SK-N-DZ (cell line): ENCODE measurements at places on chromosomes 6 and 20.

GRCh38 chr6:126227833-126228702 is 111.8 kb upstream of the CENPW start:
- peak; percentile 94 for DNase-seq

DNA sequence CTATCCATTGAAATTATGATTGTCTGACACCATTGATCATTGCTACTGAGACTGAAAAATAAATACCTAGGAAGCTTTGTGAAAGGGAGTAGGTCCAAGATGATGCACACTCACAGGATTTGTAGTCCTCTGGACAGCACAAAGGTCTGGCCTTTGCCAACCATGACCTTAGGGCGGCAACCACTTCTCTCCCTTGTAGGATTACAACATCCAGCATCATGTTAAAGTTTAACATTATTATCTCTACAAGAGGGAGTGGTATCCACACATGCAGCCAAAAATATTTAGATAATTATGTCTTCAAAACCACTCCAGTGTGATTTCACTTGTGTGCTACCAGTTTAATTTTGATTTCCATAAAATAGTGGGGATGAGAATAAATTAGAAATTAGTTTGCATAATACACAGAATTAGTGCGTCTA is 51.1 kb upstream of the NHSL1 start:
- DNase-seq = no peak

DNA sequence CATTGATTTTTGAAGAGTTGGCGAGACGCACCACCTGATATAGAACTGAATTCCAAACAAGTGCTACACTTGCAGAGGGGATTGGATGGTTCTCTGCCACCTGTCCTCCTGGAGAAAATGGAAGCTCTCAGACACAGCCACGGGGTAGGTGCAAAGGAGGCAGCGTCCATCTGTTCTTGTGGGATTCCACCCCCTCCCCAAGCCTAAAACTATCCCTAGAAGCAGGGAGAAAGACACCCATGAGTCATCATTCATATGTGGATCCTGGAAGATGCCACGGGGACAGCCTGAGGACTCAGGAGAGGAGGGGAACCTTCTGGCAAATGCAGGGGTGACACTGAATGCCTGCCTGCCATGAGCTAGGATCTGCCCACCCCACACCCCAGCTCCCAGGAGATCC is 171.3 kb upstream of the CST7 start:
- no peak for DNase-seq

GRCh38 chr20:4661191-4661590 is 60.5 kb upstream of the PRND start:
- DNase-seq = no peak

GRCh38 chr6:96015518-96016333 is at the start of gene FUT9:
Gene FUT9 (plus strand): TSS chr6:96015974. CDS start chr6:96203156, 187,182 bp downstream.
- peak; percentile 87 for DNase-seq

- no peak for DNase-seq
These were observed 24.9 kb downstream of the GTPBP2 start for GRCh38 chr6:43604174-43604573.

- DNase-seq = no peak
These were observed 214.0 kb upstream of the EXOC2 start for GRCh38 chr6:906920-907319.

- no peak for DNase-seq
These were observed 31.0 kb downstream of the CDK5RAP1 start for GRCh38 chr20:33370291-33370690.

GRCh38 chr20:56629464-56630085 is 469 bp downstream of the TFAP2C start:
- no peak for DNase-seq

- no peak for DNase-seq
These were observed 34.9 kb downstream of the ANGPT4 start for GRCh38 chr20:881051-881782.

DNA sequence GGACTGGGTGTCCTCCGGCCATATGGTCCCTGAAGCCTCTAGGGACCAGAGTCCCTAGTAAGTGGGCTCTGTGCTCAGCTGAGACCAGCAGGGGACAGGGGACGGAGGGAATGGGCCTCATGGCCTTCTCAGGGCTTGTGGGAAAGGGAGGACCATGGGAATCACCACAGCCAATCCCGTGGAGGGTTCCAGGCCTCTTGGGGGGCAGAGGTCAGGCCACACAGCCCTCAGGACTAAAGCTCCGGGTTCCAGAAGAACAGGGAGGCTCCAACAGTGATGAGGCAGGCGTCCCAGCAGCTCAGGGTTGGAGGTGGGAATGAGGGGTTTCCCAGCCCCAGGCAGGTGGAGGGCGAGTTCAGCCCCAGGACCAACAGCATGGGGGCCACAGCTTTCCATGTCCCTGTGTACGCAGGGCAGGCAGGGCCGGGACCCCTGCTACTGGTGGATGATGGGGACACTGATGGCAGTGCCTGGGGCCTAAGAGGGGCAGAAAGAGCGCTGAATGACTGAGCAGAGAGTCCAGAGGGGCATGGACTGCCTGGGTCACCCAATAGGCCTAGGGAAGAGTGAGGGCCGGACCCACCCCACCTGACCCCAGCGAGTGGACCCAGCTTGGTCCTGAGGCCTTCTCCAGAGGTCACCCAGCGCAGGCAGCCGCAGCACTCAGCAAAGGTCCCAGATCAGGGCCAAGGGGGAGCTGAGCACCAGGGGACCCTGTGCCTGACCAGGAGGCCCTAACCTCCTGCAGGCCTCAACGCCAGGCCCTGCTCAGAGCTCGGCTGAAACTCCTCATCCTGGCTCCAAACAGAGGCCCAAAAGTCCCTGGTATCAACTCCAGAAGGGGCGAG is 8.8 kb downstream of the MYL9 start:
- DNase-seq = no peak

GRCh38 chr6:54053881-54054391 is 57.3 kb upstream of the MLIP start:
- no peak for DNase-seq
